T-cell (primary cell): ENCODE measurements at places on chromosomes 6 and 20. TPM values are rescaled to one million over a fixed set of nuclear protein-coding genes. Genes with fewer than 3 reads are reported as not detected.

The RALGAPB gene
- total RNA-seq, result 42.7 TPM

The C6orf52 gene
- total RNA-seq, result not detected

The LIME1 gene
- total RNA-seq, result 172 TPM

The NEDD9 gene
- 33.7 TPM for total RNA-seq

The SYCP2 gene
- 4.3 TPM for total RNA-seq

The IL17A gene
- not detected for total RNA-seq

The SPEF1 gene
- not detected for total RNA-seq

The GTSF1L gene
- total RNA-seq, result 0.53 TPM

The LY6G6C gene
- not detected for total RNA-seq

The ADGB gene
- not detected for total RNA-seq

The FILIP1 gene
- not detected for total RNA-seq

The TFB1M gene
- total RNA-seq, result 19.9 TPM

The RBPJL gene
- not detected for total RNA-seq

GRCh38 chr6:44342489-44342888, at the start of gene SPATS1:
SPATS1 (plus strand) TSS chr6:44342650; CDS start chr6:44343096, 446 bp downstream.
- no peak for DNase-seq

DNA sequence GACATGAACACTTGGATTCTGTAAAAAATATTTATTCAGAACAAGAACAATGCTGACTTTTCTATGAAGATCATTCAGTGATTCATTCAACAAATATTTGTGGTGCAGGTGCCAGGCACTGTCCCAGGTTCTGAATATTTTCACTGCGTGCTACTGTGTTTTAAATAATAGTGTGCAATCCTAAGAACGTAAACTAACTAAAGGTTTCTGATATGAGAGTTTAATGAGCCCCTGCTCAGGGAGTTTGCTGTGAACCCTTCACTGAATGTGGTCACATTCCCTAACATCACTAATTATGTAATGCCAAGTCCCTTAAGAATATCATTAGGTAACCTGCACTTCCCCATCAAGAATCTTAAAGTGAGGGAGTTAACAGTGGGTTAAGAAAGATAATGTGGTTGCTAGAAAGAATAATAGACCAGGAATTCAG, 1.7 kb upstream of the TMEM170B start:
- DNase-seq, result no peak

DNA sequence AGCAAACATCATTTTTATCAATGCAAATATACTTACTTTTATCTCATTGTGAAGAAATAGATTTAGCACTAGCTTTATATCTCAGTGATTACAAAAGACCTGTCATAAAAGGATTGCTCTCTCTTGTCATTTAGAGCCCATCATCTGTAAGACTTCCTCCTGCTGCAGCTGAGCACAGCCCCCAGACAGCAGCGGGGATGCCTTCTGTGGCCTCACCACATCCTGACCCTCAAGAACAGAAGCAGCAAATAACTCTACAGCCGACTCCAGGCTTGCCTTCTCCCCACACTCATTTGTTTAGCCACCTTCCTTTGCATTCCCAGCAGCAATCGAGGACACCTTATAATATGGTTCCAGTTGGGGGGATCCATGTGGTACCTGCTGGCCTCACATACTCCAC, 127.0 kb upstream of the EDN1 start:
- DNase-seq, result peak; percentile 63

- no peak for DNase-seq
Measured at GRCh38 chr6:112743323-112743722, 396.2 kb downstream of the RFPL4B start.

DNA sequence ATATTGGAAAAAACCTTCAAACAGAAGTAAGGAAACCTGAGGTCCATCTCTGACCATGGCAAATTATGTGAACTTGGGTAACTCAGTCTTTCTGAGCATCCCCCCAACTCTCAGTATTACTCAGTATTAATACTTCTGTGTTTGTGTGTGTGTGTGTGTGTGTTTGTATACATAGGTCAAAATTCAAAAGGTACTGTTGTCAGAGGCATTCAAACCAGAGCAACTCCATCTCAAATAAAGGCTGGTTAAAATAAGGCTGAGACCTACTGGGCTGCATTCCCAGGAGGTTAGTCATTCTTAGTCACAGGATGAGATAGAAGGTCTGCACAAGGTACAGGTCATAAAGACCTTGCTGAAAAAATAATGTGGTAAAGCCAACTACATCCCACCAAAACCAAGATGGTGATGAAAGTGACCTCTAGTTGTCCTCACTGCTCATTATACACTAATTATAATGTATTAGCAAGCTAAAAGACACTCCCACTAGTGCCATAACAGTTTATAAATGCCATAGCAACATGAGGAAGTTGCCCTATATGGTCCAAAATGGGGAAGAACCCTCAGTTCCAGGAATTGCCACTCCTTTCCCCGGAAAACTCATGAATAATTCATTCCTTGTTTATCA, 33.3 kb upstream of the SLC22A16 start:
- DNase-seq, result no peak

- no peak for DNase-seq
Measured at GRCh38 chr6:105272786-105273185, 93.0 kb upstream of the POPDC3 start.

- DNase-seq, result no peak
Measured at GRCh38 chr20:21693322-21693721, 12.1 kb upstream of the PAX1 start.

DNA sequence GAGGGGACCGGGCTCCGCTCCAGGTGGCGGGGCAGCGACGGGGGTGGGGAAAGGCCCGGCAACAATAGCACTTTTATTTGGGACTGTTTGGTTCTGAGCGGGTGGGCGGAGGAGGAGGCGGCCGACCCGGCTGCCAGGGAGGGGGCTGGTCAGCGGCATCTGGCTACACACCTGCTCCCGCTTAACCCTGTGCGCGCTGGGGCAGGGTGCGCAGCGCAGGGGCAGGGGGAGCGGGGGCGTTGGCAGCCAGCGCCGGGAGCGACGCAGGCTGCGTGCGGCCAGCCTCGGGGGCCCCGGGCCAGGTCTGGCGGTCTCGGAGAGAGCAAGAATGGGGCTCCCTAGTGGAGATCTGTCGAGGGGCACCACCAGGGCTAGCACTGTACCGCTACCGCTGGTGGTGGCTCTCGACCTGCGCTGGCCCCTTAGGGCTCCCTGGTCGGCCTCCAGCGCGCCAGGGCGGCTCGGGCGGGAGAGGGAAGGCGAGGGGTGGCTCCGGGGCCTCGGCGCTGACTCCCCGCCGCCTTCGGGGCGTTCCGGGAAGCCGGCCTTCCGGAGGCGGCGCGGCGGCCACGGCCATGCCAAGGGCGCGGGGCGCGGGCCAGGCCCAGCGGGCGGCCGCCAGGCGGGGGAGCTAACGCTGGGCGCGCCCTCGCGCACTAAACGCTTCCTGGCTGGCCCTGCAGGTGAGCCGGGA, 92.4 kb downstream of the NCR2 start:
- no peak for DNase-seq

- peak; percentile 18 for DNase-seq
Measured at GRCh38 chr20:45229264-45230056, 8.3 kb downstream of the SEMG2 start.

DNA sequence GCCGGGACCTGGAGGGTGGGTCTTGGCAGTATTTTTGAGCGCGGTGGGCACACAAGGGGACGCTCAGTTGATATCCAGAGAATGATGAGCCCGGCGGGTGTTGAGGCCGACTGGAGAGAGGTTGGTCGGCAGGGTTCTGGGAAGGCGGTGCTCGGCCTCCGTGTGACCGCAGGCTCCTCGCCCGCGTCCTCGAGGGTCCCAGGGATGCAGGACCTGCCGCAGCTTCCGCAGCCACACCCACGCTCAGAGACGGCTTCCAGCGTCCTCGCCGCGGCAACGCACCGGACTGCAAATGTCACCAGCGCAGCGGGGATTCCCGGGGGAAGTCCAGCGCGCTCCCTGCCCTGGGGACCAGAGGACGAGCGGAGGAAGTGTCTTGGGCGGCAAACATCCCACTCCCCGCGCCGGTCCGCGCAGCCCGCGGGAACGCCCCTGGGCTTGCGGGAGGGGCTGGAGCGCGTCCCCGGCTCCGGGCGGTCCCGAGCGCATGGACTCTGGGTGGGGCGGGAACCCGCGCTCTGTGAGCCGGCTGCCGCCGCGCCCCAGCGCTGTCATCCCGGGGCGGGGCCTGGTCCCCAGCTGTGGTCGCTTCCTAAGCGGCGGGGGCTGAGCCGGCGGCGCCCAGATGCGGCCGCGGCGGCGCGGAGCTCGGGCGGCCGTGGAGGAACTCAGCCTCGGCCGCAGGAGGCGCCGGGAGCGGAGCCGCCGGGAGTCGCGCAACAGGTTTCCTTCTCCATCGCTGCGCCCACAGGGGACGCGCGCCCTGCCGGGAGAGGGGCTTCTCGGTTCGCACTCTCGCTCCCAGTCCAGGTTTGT, at the start of gene STX11:
Gene STX11, plus strand, starts transcription at position 624 of the 816 bp plus-strand sequence. CDS start 36,111 bp downstream, outside the sequence.
- DNase-seq, result peak; percentile 38

GRCh38 chr6:68252632-68253031, 382.4 kb upstream of the ADGRB3 start:
- no peak for DNase-seq

- DNase-seq, result no peak
Measured at GRCh38 chr6:55567558-55567957, 11.4 kb downstream of the HMGCLL1 start.

GRCh38 chr6:42197555-42198362, 3.0 kb upstream of the GUCA1B start:
- DNase-seq, result no peak

DNA sequence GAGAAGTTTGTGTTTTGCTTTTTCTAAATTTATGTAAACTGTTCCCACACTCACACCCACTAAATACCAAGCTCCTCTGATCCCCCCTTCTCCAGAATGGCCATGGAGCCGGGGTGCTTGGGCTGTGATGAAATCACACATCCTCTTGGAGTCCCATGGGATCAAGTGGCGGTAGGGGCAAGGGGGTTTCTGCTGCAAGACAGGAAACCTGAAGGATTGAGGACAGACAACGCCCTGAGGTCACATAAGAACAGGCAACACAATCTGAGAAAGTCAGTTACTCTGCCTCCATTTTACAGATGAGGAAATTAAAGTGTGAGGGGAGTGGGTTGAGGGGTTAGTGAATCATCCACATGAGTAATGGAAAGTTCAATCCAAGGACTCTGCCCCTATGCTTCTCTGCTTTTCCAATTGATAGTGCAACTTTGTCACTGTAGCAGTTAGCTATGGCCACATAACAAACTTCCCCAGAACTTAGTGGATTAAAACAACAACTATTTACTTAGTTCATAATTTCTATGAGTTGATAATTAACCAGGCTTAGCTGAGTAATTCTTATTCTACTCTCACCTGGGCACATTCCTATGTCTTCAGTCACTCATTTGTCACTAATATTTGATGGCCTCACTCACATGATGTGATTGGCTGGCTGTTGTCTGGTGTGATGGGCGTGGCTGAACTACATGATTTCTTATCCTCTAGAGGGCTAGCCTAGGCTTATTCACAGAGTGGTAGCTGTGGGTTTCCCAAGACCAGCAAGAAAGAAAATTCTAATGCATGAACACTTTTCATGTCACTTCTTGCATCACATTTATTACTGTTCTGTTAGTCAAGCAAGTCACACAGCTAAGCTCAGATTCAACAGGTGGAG, 311.1 kb upstream of the RNF24 start:
- no peak for DNase-seq

GRCh38 chr6:83151114-83151513, 42.0 kb downstream of the PGM3 start:
- DNase-seq, result no peak

DNA sequence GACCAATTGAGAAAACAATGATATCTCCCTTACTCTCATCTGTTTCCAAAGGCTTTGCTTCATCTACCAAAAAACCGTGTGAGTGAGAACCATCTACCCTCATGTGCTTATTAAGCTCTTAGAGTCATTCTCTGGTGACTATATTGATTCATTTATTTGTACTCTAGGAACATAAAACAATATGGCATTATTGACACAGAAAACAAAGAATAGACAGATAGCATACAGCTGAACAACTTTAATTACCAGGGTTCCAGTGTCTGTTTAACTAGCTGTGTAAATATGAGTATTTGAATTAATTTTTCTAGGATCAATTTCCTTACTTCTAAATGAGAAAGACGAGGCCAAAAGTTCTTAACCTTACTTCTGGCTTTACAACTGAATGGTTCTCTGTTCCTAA, 31.3 kb upstream of the HEY2 start:
- no peak for DNase-seq

DNA sequence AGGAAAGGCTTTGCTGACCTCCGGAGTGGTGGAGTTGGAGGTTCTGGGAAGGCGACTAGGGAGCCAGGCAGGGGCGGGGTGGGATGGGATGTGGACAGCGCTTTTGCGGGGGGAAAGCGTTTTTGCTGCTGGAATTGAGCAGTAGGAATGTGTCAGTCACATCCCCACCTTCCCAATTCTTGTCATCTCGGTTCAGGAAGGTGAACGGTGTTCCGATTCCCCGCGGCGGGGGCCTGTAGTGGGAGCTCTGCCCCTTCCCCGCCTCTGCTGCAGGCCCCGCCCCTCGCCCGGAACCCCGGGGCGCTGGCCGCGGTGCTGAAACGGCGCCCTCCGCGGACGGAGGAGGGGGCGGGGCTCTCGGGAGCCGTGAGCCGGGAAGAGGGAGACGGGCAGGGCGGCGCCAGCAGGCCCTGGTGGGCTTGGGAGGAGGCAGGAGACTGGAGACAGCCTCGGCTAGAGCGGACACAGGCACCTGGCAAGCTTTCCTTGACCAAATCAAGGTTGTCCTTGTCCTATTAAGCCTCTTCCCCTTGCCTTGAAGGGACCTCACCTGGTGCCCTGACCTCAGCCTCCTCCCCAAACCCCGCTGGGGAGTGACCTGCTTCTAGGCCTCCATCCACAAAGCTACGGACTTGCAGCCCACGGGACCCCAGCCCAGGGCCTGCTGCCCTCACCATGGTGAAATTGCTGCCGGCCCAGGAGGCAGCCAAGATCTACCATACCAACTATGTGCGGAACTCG, at the start of gene LHFPL5:
Gene LHFPL5, plus strand, starts transcription at position 357 of the 741 bp plus-strand sequence. Its CDS starts 319 bp downstream, at position 676.
- peak; percentile 12 for DNase-seq
